GM03348 (cell line): ENCODE measurements at places on chromosomes 13 and 19.

DNA sequence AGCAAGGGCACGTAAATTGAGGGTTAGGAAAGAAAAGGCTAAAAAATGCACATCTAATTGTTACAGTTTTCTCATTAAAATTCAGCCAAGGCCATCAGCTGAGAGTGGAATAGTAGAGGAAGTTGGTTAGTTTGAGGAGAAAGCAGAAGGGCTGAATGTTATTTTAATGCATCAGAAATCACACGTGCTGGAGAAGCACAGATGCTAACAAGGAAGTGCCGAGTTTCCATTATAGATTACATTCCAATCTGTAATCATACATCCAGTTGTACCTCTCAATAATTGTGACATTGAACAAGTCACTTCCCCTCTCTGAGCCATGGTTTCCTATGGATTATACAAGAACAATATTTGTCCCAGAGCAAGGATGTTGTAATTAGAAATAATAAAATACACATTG lies 25.1 kb downstream of the FPR3 start:
- DNase-seq: no peak

GRCh38 chr13:113489549-113490495 lies 689 bp downstream of the DCUN1D2 start:
- DNase-seq: peak; percentile 74

- DNase-seq: no peak
Measured at GRCh38 chr13:43180837-43181236, 157.5 kb downstream of the DNAJC15 start.

DNA sequence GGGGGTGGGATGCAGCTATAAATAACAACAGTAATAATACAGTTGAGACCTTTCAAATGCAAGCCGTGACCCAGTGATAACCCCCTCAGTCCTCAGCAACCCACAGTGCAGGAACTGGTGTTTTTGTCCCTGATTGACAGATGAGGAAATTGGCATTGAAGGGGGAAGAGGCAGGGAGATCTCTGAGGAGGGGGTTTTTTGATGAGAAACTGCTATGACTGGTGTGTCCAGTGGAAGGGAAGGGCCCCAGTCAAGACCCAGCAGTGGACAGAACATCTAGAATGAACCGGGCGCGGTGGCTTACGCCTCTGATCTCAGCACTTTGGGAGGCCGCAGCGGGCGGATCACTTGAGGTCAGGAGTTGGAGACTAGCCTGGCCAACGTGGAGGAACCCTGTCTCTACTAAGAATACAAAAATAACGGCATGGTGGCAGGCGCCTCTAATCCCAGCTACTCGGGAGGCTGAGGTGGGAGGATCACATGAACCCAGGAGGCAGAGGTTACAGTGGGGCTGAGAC lies 1.9 kb downstream of the MAP1S start:
- DNase-seq: no peak

DNA sequence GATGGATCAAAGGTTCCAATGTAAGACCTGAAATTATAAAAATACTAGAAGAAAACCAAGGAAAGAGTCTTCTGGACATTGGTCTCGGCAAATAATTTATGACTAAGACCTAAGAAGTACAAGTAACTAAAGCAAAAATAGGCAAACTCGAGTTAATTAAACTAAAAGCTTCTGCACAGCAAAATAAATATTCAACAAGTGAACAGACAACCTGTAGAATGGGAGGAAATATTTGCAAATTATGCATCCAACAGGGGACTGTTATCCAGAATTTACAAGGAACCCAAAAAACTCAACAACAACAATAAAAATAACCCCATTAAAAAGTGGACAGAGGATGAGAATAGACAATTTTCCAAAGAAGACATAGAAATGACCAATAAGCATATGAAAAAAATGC lies 9.7 kb upstream of the SLAIN1 start:
- no peak for DNase-seq

- DNase-seq: no peak
Measured at GRCh38 chr13:29889111-29889510, 38.7 kb upstream of the UBL3 start.

- no peak for DNase-seq
Measured at GRCh38 chr19:1046836-1047695, 7.2 kb downstream of the ABCA7 start.
